ENCODE measurements at places on chromosomes 16 and 17.

DNA sequence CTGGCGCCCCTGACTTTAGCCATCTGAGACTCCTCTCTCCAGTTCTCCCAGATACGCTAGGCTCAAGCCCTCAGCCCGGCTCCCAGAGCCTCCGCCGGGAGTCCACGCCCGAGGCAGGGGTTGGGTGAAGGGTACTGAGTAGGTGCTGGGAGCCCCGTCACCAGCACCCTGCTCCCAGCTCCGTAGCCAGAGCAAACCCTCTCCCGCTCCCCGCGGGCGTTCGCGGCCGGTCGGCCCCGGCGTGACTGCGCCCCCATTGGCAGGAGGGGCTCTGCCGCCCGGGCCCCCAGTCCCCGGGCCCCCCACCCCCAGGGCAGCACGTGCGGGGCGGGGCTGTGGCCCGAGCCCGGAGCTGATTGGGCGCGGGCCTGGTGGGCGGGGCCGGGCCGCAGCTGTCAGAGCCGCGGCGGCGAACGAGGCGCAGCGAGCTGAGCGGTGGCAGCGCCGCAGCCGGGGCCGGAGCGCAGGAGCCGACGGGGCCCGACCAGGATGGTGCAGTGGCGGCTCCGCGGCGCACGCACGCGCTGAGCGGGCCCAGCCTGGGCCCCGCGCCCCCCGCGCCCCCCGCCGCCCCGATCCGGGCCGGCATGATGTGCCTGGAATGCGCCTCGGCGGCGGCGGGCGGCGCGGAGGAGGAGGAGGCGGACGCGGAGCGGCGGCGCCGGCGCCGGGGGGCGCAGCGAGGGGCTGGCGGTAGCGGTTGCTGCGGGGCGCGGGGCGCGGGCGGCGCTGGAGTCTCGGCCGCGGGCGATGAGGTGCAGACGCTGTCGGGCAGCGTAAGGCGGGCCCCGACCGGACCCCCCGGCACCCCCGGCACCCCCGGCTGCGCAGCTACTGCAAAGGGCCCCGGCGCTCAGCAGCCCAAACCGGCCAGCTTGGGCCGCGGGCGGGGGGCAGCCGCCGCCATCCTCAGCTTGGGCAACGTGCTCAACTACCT, at the start of gene SPNS2:
Gene SPNS2 (plus strand): TSS at position 421 of the 937 bp plus-strand sequence. CDS start 167 bp downstream, at position 588.
- DNase-seq, result no peak

GRCh38 chr17:76946111-76946771, 78.0 kb downstream of the MGAT5B start:
- no peak for DNase-seq

DNA sequence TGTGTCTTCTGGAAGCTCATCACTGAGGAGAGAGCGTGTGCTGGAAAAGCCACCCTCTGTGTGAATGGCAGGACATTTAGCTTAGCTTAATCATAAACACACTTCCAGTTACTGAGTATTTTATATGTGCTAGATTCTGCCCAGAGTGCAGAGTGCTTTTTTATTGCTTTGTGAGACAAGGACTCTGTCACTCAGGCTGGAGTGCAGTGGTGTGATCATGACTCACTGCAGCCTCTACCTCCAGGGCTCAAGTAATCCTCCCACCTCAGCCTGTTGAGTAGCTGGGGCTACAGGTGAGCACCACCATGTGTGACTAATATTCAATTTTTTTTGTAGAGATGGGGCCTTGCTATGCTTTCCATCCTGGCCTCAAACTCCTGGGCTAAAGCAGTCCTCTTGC, 61.4 kb upstream of the IRX3 start:
- no peak for DNase-seq

DNA sequence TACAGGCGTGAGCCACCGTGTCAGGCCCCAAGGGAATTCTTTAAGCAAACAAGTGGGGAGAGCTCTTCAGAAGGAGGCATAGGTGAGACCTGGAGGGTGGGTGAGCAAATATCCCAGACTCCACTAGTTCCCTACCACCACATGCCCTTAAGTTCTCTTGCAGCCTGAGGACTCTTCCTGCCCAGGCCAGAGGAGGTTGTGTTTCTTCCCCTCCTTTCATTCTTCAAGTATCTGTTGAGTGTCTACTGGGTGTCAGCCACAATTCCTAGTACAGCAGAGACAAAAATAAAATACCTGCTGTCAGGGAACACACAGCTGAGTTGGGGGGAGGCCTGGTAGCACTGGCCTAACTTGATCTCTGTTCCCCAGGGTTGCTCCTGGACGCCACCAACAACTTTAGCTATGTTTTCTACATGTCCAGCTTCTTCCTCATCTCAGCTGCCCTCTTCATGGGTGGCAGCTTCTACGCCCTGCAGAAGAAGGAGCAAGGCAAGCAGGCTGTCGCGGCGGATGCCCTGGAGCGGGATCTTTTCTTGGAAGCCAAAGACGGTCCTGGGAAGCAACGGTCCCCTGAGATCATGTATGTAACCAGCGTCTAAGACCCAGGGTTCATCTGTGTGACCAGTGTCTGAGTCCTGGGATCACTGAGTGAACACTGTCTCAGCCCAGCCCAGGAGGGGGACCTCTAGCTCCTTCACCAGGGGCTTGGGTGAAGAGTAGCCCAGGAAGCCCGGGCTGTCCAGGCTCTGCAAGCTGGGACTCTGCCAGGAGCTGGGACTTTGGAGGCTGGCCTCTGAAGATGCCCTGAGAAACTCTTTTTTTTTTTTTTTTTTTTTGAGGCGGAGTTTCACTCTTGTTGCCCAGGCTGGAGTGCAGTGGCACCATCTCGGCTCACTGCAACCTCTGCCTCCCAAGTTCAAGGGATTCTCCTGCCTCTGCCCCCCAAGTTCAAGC, 5.9 kb upstream of the ARMC7 start:
- no peak for DNase-seq

GRCh38 chr16:31191697-31192428, 10.7 kb downstream of the PYCARD start:
- no peak for DNase-seq

DNA sequence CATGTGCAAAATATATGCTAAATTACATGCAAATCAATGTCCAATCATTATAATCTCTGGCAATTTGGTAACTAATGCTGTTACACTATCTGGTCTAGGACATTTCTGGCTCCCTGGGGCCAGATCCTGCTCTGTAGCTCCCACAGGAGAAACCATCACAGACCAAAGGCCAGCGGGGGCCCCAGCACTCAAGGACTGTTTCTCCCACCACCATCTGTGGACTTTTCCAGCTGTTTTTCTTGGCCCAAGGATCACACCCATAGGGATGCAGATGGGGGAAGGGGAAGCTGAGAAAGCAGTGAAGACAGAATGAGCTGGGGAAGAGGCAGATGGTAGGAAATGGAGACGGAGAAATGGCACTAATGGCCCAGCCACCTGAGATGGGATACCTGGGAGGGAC, at the start of gene HIGD1B:
Gene HIGD1B (plus strand): TSS at position 298 of the 400 bp plus-strand sequence. CDS start 270 bp downstream, outside the sequence.
- DNase-seq, result no peak

- no peak for DNase-seq
These were observed 408.7 kb downstream of the SLC39A11 start for GRCh38 chr17:72683506-72684404.

DNA sequence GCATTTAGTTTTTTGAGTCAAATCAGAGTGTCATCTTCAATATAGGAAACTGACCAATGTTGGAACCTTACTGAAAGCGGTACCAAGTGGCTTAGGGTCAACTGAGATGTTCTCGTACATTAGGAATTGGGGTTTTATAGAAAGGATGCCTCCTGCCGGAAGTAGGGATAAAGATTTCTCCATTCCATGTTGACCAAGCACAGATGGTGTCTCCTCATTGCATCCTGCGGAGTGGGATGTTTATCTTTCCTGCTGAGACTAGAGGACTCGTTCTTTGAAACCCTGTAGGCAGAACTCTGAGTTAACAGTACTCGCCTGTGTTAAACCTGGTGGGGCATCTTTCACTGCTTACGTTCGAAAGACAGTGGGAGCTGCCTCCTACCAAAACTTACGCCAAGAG, 1.4 kb downstream of the SHISA6 start:
- DNase-seq, result no peak

GRCh38 chr16:8572919-8573724, 17.2 kb downstream of the TMEM114 start:
- DNase-seq, result no peak

- no peak for DNase-seq
These were observed 165.5 kb downstream of the GRIN2A start for GRCh38 chr16:10016752-10017151.

GRCh38 chr17:40320756-40321523, 12.0 kb downstream of the RARA start:
- no peak for DNase-seq

GRCh38 chr16:73483076-73483791, 435.3 kb upstream of the ZFHX3 start:
- DNase-seq, result no peak

DNA sequence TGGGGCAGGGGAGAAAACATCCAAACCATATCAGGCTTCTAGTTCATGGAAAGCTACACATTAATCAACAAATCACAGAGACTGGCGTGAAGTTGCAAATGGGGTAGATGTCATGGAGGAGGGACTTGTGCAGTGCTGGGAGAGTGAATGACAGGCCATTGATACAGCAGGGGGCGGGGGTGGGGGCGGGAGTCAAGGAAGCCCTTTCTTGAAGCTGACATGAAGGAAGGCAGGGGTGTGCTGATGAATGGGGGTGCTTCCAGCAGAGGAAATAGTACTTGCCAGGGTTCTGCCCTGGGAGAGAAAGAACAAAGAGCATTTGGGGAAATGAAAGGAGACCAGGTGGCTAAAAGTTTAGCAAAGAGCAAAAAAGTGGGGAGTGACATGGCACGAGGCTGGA, 269.9 kb downstream of the SHISA9 start:
- DNase-seq, result no peak

- no peak for DNase-seq
These were observed 3.6 kb upstream of the MEOX1 start for GRCh38 chr17:43665084-43665936.

Measured in NCI-H2029 treated with DMSO at 0.1 percent for 48 hours (cell line).